AG10803 (cell line): ENCODE measurements at places on chromosomes 12 and 14.

GRCh38 chr12:31362759-31363415 lies 36.9 kb upstream of the SINHCAF start:
- DNase-seq = no peak

- DNase-seq = no peak
Measured at GRCh38 chr12:120656008-120656407, 15.6 kb downstream of the CABP1 start.

DNA sequence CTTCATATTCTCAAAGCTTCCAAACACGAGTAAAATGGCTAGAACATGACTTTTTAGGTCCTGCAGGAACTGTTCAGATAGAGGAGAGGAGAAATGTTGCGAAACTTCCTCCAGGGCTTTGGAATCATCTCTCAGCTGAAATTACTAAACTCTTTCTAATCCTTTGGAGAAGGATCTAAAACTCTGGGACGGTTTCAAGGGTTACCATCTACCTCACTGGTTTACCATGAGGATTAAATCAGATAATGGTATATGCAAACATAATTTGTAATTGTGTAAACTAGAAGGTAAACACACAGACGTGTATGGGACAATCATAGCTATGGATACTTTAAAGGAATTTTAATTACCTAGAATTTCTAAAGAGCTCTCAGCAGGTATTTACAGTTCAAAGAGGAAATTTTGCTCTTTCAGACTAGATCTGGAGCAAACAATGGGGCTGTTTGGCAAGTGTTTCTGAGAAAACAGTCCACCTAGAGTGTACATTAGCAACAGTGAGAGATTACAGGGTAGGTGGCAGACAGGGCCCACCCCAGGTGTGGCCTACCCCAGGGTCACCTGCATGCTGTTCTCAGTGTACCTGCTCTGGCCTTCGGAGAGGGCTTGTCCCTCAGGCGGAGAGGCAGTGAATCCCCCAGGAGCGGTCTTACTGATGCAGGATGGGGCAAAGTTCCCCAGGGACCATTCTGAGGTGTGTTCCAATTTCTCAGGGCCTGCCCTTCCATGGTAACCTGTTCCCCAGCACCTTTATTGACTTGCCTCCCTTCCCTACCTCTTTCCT lies 124.7 kb upstream of the MAX start:
- DNase-seq = peak; percentile 65

- DNase-seq = no peak
Measured at GRCh38 chr14:69924201-69924600, 45.0 kb downstream of the SMOC1 start.

GRCh38 chr12:77847680-77848431 lies 17.2 kb downstream of the NAV3 start:
- peak; percentile 92 for DNase-seq

DNA sequence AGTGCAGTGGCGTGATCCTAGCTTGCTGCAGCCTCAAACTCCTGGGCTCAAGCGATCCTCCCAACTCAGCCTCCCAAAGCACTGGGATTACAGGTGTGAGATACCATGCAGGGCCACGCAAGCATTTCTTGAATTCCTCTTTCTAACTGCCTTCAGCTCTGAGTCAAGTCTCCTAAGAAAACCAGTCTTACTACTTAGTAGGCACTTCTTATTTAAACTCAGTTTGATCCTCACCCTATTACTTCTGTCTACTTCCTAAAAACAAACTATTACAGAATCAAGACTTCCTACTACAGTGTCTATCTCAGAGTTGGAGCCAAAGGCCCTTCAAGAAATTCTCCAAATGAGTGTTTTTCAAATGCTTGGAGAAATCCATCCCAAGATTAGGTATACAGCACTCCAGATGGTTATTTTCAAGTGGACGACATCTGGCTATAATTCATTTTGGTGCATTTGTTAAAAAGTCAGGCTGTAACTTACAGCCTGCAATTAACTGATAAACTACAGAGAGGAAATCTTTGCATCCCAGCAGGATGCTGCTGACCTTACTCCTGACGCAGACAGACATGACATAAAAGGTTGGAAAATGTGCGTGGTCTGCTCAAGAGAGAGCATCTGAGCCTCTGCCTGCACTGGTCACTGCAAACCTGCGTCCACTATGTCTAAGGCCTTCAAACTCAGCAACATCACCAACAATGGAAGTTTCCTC lies 34.7 kb downstream of the SSH1 start:
- no peak for DNase-seq

- no peak for DNase-seq
Measured at GRCh38 chr14:68345738-68346137, 447.1 kb downstream of the ZFP36L1 start.
